ENCODE measurements at places on chromosomes 2 and 18.

DNA sequence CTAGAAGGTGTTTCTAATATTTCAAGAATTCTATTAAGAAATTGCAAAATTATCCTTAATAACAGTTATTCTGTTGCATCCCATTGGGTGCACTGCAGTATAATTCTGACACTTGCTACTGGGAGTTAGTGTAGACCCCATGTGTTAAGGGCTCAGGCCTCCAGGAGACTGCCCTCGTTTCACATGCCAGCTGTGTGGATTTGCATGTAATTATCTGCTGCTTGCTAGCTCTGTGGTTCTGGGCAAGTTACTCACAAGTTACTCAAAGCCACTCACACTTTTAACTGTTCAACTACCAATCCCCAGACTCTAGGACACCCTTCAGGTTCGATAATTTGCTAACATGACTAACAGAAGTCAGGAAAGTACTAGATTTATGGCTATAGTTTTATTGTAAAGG is 38.6 kb downstream of the ST6GAL2 start:
- no peak for DNase-seq

- no peak for DNase-seq
Observed at GRCh38 chr18:75088021-75088506, 120.9 kb downstream of the PTGR3 start.

- no peak for DNase-seq
Observed at GRCh38 chr18:77857678-77858655, 608.3 kb downstream of the GALR1 start.

DNA sequence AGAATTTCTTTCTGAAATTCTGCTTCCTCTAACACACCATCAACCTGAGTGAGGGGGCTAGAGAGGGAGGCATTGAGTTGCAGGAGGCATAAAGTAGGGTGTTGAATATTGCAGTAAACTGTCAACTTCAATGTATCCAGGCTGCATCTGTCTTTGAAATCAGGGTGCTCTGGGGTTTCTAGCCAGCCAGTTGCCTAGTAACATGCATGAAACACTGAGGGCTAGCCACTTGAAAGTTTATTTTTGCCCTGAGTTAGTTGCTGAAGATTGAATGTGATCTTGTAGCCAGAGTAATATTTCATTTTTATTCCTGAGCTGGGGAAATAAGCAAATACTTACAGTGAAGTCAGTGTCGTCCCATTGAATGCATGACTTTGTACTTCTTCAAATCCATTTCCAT is 41.9 kb downstream of the LHCGR start:
- no peak for DNase-seq

DNA sequence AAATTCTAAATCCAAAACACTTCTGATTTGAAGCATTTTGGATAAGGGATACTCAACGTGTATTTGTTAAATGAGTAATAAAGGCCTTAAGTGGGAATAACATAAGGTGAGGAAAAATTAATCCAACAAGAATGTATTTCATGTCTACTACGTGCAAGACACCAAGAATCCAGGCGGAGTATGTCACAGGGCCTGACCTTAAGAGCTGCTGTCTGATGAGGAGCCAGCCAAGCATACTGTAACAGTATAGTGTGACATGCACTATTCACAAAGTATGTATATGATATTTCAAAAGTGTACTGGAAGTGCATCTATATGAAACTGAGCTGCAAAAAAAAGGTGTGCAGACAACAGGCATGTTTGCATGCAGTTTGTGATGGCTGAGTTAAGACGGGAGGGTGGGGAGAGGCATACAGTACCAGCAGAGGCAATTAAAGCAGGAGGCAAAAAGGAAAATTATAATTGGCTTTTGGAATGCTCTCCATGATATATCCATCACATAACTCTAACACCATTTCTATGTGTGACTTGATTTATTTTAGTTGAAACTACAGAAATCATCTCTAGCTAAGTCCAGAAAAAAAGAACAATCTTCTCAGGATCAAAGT is 18.2 kb downstream of the IWS1 start:
- no peak for DNase-seq

DNA sequence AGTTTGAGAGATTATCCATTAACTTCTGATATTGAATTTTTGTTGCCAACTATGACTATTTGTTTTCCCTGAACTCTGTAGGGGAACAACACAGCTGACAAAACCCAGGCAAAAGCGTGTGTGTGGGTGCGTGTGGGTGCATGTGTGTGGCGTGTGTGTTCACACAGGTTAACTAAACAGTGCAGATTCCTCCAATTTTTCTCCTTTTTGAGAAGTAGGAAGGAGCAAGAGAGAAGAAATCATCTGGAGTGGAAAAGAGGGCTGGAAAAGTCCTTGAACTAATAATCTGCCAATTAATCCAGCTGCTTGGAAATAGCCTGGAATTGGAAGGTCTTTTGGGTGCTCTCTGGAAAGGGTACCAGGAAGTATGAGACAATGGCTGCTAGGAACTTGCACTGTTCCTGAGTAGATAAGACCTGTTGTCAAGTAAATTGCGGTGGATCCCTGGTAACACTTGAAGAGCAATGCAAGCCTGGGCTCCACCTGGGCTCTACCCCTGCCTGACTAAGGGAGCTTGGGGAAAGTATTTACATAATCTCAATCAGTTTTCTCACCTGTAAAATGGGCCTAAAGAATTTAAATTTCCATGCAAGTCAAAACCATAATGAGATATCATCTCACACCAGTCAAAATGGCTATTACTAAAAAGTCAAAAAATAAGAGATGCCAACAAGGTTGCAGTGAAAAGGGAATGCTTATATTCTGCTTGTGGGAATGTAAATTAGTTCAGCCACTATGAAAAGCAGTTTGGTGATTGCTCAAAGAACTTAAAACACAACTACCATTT is 40.5 kb upstream of the IL1R1 start:
- no peak for DNase-seq

- DNase-seq: no peak
Observed at GRCh38 chr2:32715391-32715841, 87.6 kb downstream of the TTC27 start.

GRCh38 chr2:8424997-8425900 is 256.6 kb upstream of the ID2 start:
- no peak for DNase-seq

GRCh38 chr2:218323526-218324472 is 31.5 kb upstream of the TMBIM1 start:
- DNase-seq: no peak

GRCh38 chr2:231169488-231169887 is 28.9 kb upstream of the ARMC9 start:
- DNase-seq: no peak

DNA sequence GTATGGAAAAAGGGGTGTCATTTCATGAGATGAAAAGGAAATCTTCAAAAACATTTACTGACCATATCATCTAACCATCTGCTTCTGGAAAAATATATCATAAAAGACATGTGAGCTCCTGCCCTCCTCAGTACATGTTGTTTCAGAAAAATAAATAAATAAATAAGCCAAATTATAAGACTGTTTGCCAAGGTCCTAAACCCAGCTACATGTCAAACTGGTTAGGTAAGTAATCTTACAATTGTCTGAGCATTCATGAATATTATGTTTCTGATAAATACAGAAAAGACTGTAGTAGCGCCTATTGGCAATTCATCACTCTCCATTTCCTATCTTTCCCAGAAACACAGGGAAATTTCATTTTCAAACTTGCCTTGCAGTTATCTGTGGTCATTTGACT is 138.9 kb upstream of the SETBP1 start:
- DNase-seq: no peak

GRCh38 chr2:12057436-12058166 is 311.2 kb downstream of the LPIN1 start:
- DNase-seq: peak; percentile 2

DNA sequence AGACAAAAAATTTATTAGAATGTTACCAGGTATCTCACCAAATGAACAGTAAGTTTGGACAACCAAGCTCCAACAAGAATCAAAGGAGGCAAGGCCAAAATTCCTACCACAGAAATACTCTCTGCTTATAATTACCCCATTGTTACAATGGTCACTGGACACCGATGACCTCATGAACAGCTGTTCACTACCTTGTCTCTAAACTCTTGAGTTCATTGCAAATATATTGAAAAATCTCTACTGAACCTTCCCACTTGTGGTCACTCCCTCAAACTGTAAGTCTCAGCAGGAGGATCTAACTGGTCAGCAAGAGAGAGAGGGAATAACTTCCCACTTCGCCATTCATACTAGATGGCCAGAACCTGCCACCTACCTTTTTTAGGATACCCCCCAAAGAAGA is 50.0 kb downstream of the ERBB4 start:
- DNase-seq: no peak

GRCh38 chr18:50720325-50720674 is 99.5 kb downstream of the MRO start:
- DNase-seq: no peak

GRCh38 chr2:74544634-74545033 is 9.1 kb downstream of the LOXL3 start:
- no peak for DNase-seq

- no peak for DNase-seq
Observed at GRCh38 chr2:203982276-203982675, 45.7 kb downstream of the ICOS start.

- no peak for DNase-seq
Observed at GRCh38 chr2:220966636-220967035, 605.5 kb downstream of the EPHA4 start.

- no peak for DNase-seq
Observed at GRCh38 chr2:121735518-121736074, 1.1 kb downstream of the NIFK start.

- no peak for DNase-seq
Observed at GRCh38 chr2:112916145-112916571, 5.2 kb downstream of the IL37 start.

DNA sequence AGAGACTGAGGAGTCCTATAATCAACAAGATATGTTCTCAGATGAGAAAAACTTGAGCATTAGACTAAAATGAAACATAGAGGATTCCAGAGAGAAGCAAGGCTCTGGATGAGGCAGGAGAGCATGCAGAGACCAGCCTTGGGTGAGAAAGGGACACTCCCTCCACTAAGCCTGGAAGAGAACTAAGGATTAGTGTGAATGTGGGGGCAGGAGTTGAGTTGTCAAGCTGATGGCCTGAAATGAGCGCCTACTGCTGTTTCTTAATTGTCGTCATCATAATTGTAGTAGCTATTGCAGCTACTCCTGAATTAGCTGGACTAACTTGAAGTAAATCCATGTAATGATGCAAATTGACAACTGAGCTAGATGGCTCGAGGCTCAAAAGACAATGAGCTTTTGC is 114.1 kb downstream of the PKP4 start:
- no peak for DNase-seq

DNA sequence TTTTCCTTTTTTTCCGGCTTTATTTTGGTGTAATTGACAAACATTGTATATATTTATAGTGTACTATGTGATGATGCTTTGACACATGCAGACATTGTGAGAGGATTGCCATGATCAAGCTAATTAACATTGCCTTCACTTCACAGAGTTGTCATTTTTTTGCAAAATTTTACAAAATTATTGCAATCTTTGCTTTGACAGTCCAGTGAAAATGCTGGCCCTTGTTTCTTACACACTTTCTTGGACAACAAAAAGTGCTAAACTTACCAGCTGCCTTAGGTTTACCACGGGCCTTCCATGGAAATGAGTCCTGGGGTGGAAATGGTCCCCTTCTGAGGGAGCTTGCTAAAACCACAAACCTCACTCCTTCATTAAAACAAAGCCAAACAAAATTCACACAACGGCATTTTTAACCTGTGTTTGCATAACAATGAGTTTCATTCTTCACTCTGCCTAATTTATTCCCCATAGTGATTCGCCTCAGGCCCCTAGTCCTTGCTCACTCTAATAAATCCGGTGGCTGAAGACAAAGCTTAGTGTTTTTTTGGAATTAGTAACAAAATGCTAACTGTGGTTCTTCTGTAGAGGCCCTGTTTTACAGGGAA is 32.2 kb downstream of the LINC00305 start:
- DNase-seq: no peak

GRCh38 chr2:60707750-60708371 is 48.2 kb upstream of the PAPOLG start:
- DNase-seq: no peak

- DNase-seq: no peak
Observed at GRCh38 chr2:128817171-128817570, 498.5 kb upstream of the HS6ST1 start.

GRCh38 chr18:53541924-53542323 is 682.5 kb downstream of the MBD2 start:
- DNase-seq: no peak

- no peak for DNase-seq
Observed at GRCh38 chr2:150486539-150487484, 655 bp downstream of the RND3 start.
